ENCODE measurements at places on chromosomes 5 and 9.

GRCh38 chr5:1543398-1544293, 19.9 kb upstream of the LPCAT1 start:
- no peak for DNase-seq

DNA sequence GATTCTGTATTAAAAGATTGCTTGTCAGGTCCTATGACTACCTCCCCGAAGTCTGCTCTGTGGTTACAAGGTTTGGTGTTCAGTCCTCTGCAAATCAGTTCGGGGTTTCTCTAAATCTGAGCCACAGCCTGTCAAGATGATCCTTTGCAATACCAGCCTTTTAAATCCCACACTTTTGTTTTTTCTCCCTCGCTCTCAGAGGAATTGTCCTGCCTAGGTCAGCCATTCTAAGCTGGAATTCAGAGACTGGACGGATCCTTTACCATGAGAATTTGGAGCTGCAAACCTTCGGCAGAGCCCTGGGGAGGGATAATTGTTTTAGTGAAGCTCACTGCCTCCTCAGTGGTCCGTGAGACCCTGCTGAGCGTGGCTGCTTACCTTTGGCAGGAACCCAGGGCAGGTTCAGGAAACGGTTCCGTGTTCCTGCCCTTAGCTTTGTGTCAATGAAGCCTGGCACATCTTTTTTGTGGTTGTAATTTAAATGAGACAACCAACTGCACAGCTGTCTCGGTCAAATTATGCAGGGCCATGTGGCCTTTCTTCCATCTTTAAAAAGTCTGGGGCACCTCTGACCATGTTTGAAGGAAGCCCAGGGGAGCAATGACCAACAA, 47.2 kb downstream of the EBF1 start:
- no peak for DNase-seq

DNA sequence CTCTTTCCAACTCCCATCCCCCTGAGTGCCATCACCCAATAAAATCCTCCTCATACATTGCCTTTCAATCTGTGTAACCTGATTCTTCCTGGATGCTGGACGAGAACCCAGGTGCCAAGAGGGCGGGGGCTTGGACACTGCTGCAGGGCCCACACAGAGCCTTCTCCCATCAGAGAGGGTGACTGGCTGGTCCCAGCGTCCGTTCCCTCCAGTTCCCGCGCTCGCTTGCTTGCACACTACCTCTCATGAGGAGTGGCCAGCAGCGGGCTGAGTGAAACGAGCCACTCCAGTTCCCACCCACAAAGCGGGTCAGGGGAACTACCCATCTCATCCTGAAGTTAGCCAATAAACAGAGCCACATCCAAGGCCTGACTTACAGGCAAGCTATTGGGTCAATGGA, 602.6 kb upstream of the ADAMTS16 start:
- no peak for DNase-seq

- DNase-seq, result no peak
These were observed 88.3 kb downstream of the SNCAIP start for GRCh38 chr5:122400341-122400740.

GRCh38 chr5:51039424-51040329, 343.6 kb upstream of the ISL1 start:
- no peak for DNase-seq

GRCh38 chr5:79357398-79357797, 121.5 kb downstream of the JMY start:
- DNase-seq, result no peak

- DNase-seq, result no peak
These were observed 172.3 kb downstream of the PDZD2 start for GRCh38 chr5:31811210-31811609.
